IMR-90 (cell line): ENCODE measurements at places on chromosomes 6 and 20. TPM values are rescaled to one million over a fixed set of nuclear protein-coding genes. Genes with fewer than 3 reads are reported as not detected.

- DNase-seq: peak; percentile 82
Measured at GRCh38 chr6:134814076-134814695, 135.7 kb downstream of the ALDH8A1 start.

The ARFGEF3 gene
- under 0.01 TPM in 2 replicates for total RNA-seq

GRCh38 chr6:11209906-11210305 is 22.6 kb downstream of the NEDD9 start:
- peak; percentile 76 for DNase-seq

DNA sequence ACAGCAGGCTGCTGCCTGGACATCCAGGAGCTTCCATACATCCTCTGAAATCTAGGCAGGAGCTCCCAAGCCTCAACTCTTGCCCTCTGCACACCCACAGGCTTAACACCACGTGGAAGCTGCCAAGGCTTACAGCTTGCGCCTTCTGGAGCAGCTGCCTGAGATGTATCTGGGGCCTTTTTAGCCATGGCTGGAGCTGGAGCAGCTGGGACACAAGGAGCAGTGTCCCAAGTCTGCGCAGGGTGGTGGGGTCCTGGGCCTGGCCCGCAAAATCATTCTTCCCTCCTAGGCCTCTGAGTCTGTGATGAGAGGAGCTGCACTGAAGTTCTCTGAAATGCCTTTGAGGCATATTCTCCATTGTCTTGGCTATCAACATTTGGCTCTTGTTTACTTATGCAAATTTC is 255.0 kb downstream of the DLL1 start:
- DNase-seq: no peak

- no peak for DNase-seq
Measured at GRCh38 chr6:82337688-82338257, 25.8 kb upstream of the TPBG start.

GRCh38 chr20:37390891-37391525 is 45.1 kb downstream of the SRC start:
- DNase-seq: no peak

The KCNG1 gene
- 23.6 and 23.7 TPM in 2 replicates for total RNA-seq

DNA sequence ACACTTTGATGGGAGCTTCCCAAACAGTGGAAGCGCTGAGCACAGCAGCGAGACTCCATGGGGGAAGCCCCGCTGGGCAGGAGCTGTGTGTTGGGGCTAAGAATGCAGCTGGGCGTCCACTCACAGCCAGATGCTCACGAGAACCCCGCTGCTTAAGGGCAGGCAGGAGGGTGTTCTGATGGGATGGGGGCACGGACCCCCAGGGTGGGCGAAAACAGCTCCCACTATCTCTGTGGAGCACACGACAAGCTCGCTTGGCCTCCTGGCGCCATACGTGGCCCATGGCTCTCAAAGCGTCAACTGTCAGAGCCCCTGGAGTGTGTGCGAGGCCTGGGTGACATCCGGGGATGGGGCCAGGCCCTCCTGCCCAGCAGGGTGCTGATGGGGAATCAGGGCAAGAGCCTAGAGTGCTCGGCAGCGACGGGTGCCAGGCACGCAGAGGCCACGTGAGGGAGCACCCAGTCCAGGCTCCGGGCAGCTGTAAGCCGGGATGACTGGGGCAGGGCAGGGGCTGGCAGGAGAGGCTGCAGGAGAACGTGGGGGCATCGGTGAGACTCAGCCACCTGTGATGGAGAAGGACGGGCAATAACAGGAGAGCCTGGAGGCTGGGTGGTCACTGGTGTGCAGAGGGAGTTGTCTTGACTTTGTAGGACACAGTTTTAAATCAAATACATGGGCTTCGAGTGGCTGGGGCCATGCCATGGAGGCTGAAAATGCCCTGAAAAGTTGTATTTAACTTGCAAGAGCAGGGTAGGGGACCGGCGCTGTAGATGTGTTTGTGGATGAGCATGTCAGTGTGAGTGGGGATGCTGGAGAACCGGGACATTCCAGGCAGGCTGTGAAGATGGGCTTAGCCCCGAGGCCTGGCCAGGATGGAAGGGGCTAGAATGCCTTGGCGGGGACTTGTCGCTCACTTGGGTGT is 27.3 kb downstream of the PYGB start:
- no peak for DNase-seq

DNA sequence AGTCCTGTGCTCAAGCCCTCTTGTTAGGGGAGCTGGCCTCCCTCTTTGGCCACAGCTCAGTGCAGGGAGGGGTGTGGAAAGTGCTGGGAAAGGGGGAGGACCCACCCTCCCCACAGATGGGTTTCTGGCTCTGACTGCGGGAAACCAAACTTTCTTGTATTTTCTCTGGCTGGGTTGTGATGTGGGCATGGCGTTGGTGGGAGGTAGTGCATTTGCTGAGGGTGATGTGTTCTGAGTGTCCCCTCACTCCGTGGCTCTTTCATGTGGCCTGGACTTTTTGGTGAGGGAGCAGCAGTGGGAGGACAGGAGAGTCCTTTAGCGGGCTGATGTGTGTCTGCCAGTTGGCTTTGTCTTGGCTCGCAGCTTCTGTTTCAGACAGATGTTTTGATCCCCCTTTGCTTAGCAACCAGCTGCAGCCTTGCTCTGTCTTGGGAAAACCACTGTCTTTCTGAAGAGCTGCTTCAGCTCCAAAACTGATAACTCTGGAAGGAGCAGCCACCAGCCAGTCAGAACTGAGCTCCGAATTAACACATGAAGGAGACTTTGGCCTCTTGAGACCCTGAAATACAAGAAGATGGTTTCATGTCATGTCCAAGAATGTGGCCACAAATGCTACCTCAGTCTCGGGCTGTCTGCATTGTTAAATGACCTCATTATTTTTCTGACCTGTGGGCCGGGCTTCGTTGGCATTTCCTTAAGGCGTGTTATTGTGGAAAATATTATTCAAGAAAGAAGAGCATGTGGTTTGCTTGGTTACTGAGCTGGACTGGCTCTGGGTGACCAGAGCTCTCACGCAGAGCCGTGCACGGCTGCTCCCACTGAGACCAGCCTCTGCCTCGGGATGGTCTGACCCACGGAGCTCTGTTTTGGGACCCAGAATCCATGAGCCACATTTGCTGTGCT is 21.5 kb downstream of the SYNJ2 start:
- DNase-seq: peak; percentile 81

DNA sequence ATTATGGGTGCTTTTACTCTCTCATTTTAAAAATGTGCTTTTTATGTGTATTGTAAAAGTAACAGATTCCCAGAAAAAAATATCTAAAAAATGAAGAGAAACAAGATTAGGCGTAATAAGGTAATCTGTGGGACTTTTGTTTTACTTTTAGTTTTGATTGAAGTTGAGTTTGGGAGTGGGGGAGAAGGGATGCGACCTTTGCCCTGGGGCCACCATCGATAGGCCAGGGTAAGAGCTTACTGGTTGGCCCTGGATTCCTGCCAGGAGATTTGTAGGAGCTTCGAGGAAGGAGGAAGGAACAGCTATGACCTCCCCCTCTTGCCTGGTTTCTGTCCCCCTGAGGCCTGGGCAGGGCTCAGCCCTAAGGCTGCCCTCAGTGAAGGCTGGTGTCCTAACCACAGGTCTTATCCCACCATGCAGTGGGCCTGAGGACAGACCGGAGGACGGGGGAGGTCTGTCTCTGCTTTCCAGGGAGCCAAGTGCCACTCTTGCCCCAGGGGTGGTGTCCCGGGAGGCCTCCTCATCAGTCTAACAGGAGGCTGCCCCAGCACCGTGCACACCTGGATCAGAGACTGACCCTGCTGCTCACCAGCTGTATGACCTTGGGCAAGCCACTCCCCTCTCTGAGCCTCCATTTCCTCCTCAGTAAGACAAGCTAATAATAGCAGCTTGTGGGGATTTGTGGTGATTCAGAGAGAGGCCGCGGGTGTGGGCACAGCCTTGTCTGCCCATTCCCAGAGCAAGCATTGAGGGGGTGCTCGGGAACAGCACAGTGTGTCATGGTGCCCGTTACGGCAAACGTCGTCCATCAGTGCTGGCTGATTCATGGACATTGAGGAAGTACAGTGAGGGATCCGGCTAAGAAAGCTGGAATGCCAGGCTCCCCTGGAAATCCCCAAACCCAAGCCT is 21.2 kb downstream of the TGM2 start:
- DNase-seq: peak; percentile 95

DNA sequence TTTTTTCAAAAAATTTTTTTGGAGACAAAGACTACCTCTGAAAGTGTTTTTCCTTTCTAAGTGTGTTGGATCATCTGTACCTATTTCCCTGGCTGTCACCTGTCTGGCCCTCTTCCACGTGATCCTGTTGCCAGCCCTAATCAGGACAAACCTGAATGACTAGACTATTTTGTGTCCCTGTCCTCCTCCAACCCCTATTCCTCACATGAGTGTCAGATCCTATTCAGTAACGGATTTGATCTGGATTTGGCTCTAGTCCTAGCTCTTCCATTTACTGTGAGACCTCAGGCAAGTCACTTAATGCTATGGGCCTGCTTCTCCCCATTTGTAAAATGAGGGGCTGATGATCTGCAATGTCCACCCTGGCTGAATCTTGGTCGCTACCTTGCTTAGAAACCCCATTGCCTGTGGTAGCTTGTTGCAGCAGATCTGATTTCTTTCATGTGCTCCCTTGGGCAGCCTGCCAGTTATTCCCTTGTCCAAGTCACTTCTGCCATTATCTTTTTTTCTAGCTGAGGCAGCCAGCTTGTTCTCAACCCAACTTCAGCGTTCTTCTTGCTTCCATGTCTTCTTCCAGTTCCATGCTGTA is 4.8 kb downstream of the PHF20 start:
- DNase-seq: peak; percentile 55

GRCh38 chr6:26240157-26241032 is 124.6 kb upstream of the BTN3A2 start:
- DNase-seq: peak; percentile 93

DNA sequence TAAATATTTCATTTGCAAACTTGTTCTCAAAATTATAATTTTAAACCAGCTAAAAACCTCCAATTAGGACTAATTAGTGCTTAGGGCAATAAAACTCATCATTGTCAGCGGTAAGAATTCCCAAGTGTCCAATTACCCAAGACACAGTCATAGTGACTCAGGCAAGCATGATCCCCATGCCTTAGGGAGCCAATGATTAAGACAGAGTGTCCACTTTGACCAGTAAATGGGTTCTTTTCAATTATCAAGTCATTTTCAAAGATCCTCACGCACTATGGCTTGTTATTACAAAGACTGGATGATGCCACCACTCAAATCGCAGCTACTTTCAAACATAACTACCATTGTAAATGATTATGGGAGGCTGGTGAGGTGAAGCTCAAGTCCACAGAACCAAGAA is 114.0 kb downstream of the BFSP1 start:
- no peak for DNase-seq

GRCh38 chr20:48169650-48170225 is 384.5 kb upstream of the SULF2 start:
- no peak for DNase-seq

The CST4 gene
- not detected in 2 replicates for total RNA-seq

- DNase-seq: no peak
Measured at GRCh38 chr6:145209272-145209671, 526.0 kb downstream of the EPM2A start.

DNA sequence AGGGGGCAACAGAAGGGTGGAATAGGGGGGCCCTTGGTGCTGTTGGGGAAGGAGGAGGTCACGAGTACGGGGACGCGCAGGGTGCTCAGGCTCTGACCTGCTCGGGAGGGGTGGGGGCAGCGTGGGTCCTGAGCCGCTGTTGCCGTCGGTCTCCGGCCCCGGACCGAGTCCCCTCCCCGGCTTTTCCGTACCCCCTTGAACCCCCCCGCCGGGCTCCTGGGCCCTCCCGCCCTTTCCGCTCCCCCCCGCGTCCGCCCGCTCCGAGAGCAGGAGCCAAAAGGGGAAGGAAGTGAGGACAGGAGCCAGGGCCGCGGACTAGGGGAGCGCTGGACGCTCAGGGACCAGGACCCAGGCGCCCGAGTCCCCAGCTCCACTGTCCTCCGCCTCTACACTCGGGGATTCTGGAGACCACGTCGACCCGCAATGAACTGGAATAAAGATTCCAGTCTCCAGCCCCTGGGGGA is at the start of gene RGL2:
Gene RGL2, minus strand, starts transcription at position 170 of the 464 bp plus-strand sequence. CDS start 332 bp downstream, outside the sequence.
- DNase-seq: peak; percentile 33

DNA sequence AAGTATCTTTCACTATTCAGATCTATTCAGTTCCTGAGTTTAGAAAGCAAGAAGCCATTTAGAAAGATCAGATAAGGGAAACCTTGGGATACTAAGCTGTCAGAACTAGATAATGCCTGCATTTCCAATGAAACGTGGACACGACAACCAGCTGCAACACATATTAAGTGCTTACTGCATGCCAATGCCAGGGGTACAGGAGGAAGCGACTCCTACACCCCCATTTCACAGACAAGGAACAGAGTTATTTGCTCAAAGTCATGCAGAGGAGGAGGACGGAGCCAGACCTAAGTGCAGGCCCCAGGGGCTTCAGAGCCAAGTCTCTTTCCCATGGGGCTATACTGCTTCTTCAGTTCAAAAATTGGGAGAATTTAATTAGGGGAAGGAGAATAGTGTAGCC is 62.4 kb downstream of the PREX1 start:
- DNase-seq: no peak

GRCh38 chr6:5102267-5102970 is 17.3 kb downstream of the PPP1R3G start:
- DNase-seq: no peak

- DNase-seq: no peak
Measured at GRCh38 chr20:62873280-62873679, 11.7 kb upstream of the TCFL5 start.

DNA sequence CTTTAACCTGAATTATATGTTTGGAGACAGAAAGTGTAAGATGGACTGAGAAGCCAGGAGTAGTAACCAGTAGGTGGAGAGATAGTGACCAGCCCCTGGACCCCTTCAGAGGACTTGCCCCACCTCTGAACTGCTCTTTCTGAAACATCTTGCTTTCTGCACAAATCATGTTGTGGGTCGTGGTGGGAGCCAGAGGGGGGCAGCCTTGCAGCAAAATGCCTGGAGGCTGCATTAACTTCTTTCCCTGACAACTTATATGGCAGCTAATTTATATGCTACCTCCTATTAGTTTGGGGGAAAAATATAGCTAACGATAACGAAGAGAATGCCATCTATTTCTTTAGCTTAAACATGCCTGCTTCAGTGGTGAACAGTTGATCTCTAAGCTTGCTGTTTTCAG is 859.8 kb downstream of the MAFB start:
- peak; percentile 41 for DNase-seq

The SLCO4A1 gene
- 0.56 and 0.72 TPM in 2 replicates for total RNA-seq

GRCh38 chr6:166434336-166434735 is 51.6 kb upstream of the MPC1 start:
- DNase-seq: no peak

The TAB2 gene
- total RNA-seq: 20.8 and 21.4 TPM in 2 replicates

DNA sequence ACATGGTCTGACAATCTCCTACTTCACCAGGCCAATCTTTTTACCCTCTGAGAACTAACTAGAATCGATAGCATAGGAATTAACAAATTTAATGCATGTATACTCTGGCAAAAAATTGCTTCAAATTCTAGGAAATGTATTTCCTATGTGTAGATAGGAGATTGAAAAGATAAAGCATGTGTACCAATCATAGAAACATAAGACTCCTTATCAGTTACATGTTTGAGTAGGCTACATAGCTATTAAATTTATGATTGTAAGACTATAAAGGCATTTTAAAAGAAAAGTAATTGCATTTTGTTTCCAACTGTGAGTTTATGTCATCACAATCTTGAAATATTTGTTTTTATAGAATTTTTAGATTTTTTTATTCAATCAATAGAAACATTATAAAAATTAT is 196.6 kb upstream of the HEY2 start:
- DNase-seq: no peak
